ENCODE measurements at places on chromosomes 12 and 14. TPM values are rescaled to one million over a fixed set of nuclear protein-coding genes. Genes with fewer than 3 reads are reported as not detected.

DNA sequence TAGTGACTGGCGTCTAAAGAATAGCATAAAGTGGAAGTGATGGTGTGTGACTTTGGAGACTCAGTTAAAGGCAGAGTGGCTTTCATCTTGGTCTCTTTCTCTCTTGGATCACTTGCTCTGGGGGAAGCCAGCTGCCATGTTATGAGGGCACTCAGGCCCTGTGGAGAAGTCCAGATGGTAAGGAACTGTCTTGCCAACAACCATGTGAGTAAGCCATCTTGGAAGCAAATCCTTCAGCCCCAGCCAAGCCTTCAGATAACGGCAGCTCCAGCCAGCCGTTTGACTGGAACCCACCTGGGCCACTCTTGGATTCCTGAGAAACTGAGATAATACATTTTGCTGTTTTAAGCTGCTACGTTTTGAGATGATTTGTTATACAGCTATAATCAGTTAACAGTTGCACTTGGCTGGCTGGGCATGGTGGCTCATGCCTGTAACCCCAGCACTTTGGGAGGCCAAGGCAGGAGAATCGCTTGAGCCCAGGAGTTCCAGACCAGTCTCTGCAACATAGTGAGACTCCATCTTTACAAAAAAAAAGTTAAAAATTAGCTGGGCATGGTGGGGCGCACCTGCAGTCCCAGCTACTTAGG is 7.7 kb upstream of the LRRC23 start:
- DNase-seq, result no peak

DNA sequence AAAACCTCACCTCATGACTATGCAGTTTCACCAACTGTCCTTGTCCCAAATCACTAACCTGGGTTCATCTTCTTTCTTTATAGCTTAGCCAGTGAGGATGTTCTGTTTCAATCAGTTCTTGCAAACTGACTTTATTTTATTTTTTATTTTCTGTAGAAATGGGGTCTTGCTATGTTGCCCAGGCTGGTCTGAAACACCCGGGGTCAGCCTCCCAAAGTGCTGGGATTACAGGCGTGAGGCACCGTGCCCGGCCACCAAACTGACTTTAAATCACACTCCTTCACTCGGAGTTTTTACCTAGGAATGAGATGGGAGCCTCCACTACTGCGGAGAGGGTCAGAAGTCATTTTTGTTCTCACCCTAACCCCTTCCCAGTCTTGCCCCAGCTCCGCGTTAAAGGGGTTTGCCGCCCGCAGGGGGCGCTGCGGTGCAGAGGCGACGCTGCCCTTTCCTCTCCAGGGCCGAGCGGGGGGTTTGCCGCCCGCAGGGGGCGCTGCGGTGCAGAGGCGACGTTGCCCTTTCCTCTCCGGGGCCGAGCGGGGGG is 7.0 kb upstream of the B4GALNT3 start:
- DNase-seq, result no peak

GRCh38 chr12:20657496-20657895 is 37.6 kb upstream of the SLCO1C1 start:
- no peak for DNase-seq

GRCh38 chr12:74317078-74317601 is 220.5 kb upstream of the ATXN7L3B start:
- peak; percentile 66 for DNase-seq

DNA sequence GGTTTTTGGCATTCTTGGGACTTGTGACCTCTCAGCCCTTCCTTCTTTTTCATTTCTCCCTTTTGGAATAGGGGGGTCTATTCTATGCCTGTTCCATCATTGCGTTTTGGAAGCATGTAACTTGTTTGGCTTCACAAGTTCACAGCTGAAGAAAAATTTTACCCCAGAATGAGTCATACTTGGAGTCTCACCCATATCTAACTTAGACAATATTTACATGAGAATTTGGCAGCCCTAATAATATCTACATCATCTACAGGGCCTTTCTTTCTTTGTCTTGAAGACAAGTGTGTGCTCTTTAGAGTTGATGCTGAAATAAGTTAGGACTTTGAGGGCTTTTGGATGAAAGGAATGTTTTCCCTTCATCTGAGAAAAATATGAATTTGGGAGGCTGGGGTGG is 1312.9 kb upstream of the FLRT2 start:
- DNase-seq, result no peak

DNA sequence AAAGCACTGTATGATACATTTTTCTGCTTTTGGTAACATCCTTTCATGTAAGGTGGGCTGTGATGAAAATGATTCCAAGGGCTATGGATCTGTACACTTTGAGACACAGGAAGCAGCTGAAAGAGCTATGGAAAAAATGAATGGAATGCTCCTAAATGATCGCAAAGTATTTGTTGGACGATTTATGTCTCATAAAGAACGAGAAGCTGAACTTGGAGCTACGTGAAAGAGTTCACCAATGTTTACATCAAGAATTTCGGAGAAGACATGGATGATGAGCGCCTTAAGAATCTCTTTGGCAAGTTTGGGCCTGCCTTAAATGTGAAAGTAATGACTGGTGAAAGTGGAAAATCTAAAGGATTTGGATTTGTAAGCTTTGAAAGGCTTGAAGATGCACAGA is 22.1 kb upstream of the SRGAP1 start:
- DNase-seq, result peak; percentile 26

GRCh38 chr14:75399843-75400775 is 27.7 kb upstream of the JDP2 start:
- peak; percentile 61 for DNase-seq

- DNase-seq, result no peak
Observed at GRCh38 chr12:92412856-92413255, 267.2 kb upstream of the BTG1 start.

DNA sequence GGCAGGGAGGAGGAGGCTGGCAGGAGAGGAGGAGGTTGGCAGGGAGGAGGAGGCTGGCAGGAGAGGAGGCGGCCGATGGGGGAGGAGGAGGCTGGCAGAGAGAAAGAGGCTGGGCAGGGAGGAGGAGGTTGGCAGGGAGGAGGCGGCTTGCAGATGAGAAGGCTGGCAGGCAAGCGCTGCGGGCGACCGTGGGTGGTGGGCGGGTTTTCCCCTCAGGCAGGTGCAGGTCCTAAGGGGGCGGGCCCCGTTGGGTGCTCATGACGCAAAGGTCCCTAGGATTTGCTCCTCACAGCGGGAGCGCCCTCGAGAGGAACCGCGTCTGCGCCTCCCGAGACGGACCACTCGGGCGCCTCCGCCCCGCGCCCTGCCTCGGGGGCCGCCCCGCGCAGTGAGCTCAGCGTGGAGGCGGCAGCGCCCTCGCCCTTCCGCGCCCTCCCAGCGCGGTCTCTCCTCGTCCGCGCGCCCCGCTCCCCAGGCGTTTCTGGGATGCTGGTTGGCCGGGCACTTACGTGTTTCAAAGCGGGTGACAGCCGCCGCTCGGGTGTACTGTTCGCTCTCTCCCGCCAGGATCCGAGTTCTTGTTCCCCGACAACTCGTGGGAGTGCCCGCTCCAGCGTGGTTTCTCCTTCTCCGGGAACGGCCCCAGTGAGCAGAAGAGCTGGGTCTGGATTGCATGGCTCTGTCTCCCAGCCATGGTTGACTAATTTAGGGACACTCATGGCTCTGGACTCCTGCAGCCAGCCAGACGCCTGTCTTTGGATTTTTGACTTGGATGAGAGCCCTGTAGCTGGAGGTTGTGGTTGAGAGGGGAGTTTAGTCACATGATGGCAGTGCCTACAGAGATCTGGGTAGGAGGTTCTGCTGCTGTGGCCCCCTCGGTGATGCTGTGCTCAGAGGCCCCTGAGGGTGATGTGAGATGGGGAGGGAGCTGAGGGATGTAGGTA is 64.1 kb upstream of the PPP4R3A start:
- peak; percentile 75 for DNase-seq

GRCh38 chr12:49019443-49020324 is 1.1 kb upstream of the PRKAG1 start:
- DNase-seq, result peak; percentile 40

- DNase-seq, result peak; percentile 15
Observed at GRCh38 chr12:47088021-47088944, 8.5 kb upstream of the AMIGO2 start.

DNA sequence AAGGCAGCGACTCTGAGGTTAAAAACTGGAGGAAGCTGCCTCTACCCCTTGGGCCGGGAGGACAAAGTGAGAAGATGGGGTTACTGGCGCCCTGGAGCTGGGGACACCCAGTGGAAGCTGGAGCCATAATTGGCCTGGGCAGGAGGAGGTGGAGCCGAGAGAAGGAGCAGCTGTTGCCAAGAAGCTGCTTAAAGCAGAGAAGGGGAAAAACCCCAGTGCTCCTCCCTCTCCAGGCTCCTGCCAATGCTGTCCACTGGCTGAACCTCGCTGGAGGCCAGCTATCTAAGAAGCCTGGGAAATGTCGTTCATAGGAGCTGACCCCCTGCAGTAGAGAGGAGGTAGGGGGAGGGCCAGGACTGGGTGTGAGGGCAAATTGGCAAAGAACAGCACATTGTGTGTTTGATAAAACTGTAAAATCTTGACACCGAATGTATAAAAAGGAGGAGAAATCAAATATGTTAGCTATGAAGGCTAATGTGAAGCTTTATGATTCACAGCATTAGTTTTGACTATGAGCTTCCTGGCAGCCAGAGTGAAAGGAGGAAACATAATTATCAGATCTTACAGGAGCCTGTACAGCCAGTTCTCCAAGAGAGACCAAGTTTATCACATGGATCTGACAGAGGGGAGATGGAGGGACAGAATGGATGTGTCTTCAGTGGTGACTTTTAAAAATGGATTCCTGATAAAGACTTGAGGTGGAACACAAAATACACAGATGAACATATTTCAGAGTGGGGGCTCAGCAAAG is 9.5 kb downstream of the HHIPL1 start:
- no peak for DNase-seq

DNA sequence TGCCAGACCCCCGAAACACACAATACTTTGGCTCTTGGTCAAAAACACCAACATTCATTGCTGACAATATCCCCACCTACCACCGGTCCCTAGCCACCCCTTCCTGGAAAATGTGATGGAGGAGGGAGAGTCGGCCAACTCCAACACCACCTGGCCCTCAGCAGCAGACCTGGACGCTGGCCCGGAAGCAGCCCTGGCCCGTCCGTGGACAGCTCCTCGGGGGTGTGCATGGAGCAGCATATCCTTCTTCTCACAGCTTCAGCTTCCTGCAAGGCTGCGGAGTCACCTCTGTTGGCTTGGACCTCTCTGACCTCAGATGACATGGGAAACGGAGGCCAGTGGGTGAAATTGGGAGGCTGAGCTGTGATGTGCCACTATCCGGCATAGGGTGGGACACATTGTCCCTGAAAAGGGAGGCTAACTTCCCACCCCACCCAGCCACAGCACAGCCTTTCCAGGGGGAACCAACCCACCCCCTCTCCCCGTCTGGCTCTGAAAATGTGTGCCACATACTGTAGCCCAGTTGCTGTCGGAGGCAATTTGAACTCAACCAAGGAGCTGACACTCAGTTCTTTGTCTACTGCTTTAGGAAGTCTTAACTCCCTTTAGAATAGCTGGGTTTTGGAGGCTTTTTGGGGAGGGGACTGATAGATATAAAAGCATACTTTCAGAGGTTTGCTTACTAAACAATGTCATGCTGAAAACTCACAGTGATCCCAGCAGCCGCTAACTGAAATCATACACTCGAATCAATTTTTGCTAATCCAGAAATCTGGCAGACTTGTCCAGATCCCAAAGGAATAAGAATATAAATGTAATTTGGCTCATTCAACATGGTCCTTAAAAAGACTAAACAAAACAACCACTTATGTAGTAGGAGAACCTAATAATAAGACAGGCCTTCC is 43.1 kb upstream of the LTA4H start:
- DNase-seq, result peak; percentile 53

DNA sequence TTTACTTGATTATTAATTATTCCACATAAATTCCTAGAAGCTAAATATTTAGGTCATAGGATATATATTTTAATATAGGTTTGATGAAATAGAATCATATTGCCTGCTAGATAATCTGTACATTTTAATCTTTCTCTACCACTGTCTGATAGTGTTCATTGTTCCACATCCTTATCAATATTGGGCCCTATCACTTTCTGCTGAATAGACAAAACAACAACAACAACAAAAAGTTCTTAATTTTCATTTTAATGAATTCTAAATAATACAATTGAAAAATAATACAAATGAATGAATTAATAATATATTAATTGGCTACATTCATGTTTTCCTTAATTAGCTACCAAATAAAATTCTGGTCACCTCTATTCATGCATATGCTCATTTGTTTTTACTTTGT is 1437.2 kb downstream of the LRFN5 start:
- DNase-seq, result no peak

DNA sequence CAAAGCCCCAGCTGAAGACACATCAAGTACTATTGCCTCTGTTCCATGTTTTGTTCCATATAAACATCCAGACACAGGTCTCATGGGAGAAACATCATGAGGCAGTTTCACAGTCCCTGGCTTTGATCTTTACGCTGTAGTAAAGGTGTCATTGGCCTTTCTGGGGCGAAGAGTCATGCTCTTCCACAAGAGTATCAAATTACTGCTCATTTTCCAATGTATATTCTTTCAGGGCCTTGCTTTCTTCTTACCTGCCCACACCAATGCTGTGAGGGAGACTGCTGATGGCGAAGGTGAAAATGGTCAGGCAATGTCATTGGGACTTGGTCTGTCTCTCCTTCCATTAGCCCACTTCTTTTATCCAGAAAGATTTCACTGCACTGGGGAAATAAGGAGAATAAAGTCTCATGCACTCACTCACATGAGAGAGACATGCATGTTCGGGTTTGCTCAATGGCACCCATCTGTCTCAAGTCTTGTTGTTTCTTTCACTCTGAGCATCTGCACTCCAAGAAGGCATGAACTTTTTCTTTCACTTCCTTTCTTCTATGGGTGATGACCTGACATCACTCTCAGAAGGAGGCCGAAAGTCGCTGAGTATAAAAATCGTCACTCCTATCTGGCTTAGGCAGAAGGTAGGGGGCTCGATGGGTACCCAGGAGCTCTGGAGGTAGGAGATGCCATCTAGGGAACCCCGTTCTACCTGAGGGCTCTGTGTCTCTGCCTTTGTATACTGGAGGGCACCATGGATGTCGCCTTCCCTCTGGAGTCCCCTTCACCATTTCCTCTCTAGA is 1.3 kb upstream of the JDP2 start:
- no peak for DNase-seq

GRCh38 chr12:108559007-108559655 is 1.8 kb downstream of the SART3 start:
- DNase-seq, result no peak

GRCh38 chr12:113405694-113406093 is 2.0 kb upstream of the SDS start:
- DNase-seq, result no peak

DNA sequence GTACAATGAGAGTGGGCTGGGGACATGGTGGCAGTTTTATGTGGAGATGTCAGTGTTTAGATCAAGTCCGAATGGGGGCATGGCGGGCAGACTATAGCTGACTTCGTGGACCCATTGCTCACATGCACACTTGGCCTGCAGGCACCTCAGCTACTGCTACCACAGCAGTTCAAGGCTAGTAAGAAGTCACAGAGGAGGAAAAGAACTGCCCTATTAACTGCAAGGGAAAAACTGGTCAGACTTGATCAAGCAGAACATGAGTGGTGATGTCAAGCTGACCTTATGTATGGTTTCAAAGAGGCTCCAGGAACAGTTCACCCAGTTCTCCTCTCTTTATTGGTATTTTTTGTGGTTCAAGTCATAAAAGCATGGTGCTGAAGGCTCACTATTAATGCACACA is 30.2 kb upstream of the FRS2 start:
- no peak for DNase-seq

- DNase-seq, result peak; percentile 39
Observed at GRCh38 chr14:68841016-68841809, 48.3 kb upstream of the ZFP36L1 start.

PWP1 gene
- total RNA-seq, result 123 TPM

PLA2G1B gene
- total RNA-seq, result not detected

SUSD6 gene
- total RNA-seq, result 12.1 TPM

TPI1 gene
- total RNA-seq, result 1,963 TPM

SCYL2 gene
- total RNA-seq, result 34.5 TPM

LRFN5 gene
- 2.1 TPM for total RNA-seq

PTGDR gene
- not detected for total RNA-seq

C3AR1 gene
- total RNA-seq, result not detected

RAD9B gene
- total RNA-seq, result 0.21 TPM
